ENCODE measurements at places on chromosomes 3 and 15.

DNA sequence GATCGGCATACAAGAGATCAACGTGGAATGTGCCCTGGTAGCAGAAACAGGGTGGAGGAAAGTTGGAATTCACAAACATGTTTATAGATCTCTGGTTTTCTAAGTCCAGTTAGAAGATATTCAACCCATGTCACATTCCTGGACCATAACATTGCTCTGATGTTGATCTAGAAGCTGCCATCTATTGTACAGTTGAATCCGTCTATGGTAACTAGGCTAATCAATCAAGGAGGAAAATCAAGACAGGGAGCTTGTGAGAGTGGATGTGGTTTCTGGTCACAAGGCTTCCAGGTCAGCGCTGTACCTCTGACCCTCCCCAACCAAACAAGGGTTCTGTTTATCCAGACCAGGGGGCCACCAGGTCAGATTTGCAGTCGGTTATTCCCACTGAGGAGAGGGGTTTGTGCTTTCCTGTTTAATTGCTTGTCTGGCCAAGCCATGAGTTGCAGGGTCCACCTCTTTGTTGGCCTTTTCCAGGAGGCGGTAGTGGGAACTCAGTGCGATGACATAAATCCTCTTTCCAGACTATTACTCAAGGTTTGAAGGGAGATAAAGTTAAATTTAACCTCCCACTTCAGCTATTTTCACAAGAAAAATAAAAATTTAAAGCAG is 130.3 kb downstream of the SLCO3A1 start:
- DNase-seq: no peak

DNA sequence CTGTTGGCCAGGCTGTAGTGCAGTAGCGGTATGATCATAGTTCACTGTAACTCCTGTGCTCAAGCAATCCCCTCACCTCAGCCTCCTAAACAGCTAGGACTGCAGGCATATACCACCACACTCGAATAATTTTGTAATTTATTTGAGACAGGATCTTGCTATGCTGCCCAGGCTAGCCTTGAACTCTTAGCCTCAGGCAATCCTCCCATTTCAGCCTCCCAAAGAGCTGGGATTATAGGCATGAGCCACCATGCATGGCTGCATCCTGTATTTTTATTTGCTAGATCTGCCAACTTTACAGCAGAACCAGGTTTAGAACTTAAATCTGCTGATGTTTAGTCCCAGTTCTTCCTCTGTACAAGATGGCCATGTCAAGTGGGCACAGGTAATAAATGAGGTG is 69.6 kb downstream of the ERC2 start:
- no peak for DNase-seq

DNA sequence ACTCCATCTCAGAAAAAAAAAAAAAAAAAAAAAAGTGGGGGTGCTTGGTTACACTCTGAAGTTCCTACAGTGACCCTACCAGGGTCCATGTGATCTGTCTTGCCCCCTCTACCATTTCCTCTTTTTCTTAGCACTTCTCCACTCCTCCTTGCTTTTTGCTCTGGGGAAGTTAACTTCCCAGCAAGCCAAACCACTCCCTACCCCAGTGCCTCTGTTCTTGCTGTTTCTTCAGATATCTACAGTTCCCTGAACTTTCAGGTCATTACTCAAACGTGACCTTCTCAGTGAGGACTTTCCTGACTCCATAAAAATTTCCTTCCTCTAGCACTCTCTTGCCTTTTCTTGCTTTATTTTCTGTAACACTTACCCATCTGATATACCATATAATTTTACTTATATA is 61.1 kb upstream of the GCNT3 start:
- DNase-seq: no peak

GRCh38 chr3:35965908-35966307 is 326.6 kb downstream of the ARPP21 start:
- no peak for DNase-seq

DNA sequence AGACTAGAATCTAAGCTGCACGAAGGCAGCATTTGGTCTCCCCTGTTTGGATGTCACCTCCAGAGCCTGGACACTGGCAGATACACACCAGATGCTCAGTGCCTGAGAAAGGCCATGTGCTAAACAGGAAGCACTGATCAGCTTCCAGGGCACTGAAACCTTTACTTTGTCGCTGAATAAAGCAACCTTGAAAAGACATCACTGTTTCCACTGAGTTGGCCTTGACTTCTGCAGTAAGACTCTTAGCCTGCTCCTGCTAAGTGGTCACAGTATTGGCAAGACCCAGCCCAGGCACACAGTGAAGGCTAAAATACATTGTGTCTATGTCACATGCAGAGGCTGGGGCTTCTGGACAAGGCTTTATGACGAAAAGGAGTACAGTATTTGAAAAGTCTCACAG is 104.3 kb upstream of the ICE2 start:
- DNase-seq: no peak

- no peak for DNase-seq
Measured at GRCh38 chr3:155859859-155860258, 5.6 kb upstream of the SLC33A1 start.

- no peak for DNase-seq
Measured at GRCh38 chr3:131998027-131998426, 36.8 kb downstream of the CPNE4 start.

GRCh38 chr3:19264424-19264823 is 116.1 kb downstream of the KCNH8 start:
- DNase-seq: no peak

DNA sequence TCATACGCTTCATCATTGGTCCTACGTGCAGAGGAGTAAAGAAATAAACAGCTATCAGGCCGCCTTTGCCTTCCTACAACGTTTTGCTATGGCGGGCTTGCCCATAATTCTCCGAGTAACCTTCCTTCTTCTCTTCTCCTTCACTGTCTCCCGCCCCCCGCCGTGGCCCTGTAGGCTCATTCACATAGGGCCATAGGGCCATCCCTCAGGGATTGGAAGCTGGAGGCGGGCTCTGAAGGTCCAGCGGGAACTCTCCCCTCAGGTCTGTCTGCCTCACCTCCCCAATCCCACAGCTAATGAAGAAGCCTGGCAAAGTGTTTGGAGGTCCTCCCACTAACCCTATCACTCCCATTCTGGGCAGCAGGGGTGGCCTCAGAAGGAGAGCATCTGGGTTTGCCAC is 43.6 kb downstream of the SEMA5B start:
- DNase-seq: no peak

DNA sequence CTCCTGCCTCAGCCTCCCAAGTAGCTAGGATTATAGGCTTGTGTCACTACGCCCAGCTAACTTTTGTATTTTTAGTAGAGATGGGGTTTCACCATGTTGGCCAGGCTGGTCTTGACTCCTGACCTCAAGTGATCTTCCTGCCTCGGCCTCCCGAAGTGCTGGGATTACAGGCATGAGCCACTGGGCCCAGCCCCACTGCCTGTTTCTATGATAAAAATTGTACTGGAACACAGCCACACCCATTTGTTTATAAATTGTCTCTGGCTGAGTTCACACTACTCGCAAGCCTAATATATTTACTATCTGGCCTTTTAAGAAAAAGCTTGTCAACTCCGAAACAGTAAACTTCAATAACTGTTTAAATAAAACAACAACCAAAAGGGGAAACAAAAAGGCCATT is 309.4 kb upstream of the WNT5A start:
- DNase-seq: no peak

DNA sequence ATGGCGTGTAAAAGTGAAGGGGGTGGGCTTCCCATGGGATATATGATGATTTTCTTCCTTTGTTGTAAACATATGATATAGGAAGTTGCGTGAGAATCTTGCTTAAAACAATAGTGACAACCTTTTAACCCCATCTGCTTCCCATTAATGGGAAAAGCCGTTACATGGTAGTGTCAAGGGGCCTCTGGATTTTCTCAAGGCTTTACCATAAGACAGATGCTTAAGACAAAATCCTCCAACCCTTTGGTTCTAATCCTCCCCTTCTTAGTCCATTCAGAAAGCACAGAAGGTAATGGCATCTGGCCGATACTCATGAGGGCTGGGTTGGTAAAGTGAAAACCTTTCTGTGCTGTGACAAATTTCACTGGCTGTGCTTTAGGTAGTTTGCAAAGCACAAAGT is 25.0 kb downstream of the DPH3 start:
- DNase-seq: no peak

GRCh38 chr15:95018888-95019545 is 787.7 kb downstream of the MCTP2 start:
- no peak for DNase-seq

DNA sequence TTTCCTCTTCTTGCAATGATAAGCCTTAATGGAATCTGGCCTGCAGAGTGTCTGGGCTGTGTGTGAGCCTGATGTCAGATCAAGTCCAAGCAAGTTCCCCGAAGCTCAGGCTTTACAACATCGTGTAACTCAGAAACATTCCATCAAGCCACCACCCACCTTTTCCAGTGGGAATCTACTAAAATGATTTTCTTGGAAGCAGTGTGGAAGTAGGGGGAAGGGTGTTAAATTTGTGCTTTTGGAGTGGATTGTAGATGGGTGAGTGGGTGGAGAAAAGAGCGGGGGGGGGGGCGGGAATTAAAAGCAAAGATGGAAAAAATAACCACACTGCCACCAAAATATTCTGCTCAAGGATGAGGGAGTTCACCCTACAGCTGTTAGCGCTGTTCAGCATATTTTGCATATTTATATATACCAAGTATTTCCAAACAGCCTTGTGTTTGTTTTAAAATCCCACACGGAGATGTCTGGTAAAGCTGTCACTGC is 53.6 kb downstream of the VGLL3 start:
- DNase-seq: no peak

DNA sequence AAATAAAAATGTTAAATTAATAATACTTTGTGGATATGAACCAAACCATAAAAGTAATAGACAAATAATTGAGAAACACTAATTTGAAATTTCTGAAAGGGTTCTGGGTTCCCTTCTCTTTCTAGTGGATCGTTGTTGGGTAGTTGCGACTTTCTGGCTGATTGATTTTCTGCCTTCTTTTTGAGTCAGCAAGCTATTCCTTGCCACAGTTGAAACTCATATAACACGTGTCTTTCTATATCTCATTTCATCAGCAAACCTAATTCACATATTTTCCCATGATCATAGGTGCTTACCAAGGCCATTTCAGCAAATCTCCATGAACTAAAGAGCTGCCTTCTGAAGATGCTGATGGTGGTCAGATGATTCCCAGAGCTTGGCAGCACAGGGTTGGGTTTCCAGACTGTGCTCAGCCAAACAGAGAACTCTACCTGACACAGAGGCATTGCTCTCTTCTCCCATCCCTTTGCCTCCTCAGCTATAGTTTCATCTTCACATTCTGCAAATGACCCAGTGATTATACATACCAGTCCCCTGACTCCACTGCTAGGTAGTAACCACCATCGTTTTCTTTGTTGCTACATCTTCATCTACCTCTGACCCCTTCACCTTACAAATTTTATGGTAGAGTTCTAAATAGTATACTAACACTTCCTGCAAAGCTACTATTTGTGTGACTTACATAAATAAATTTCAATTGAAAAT is 383.9 kb upstream of the DPH6 start:
- no peak for DNase-seq

DNA sequence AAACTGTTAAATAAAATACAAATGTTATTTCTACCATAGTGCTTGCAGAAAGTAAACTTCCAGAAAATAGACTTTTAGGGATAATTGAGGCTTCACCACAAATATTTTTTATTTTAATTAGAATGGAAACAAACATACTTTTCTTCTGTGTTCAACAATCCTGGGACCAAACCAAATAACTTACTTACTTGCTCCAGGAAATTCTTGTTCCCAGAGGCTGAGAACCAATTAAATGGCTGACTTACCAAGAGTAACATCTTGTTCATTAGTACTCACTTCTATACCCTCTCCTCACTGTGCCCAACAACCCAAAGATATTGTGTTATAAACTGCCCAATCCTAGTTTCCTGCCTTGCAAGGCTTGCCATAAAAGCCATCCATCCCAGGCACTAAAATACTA is 172.2 kb upstream of the PFN2 start:
- no peak for DNase-seq

- DNase-seq: no peak
Measured at GRCh38 chr15:69843276-69843899, 254.3 kb downstream of the TLE3 start.

GRCh38 chr3:49004352-49005302 is 2.6 kb upstream of the WDR6 start:
- DNase-seq: no peak

DNA sequence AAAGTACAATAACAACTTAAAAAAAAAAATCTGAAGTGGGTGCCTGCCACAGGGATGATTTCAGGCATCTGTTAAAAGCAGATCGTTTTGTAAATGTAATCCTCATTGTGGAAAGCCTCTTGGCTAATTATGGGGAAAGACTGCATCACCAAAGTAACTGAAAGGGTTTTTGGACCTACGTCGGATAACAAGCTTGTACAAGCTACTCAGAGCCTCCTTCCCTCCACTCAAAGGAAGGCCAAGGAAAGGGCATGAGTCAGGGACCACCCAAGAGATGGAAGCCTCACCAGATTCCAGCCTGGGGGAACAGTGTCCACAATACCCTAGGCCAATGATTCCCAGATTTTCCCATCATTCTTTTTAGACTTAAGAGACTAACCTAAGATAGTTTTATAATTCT is 84.3 kb downstream of the ATP1B3 start:
- DNase-seq: no peak

DNA sequence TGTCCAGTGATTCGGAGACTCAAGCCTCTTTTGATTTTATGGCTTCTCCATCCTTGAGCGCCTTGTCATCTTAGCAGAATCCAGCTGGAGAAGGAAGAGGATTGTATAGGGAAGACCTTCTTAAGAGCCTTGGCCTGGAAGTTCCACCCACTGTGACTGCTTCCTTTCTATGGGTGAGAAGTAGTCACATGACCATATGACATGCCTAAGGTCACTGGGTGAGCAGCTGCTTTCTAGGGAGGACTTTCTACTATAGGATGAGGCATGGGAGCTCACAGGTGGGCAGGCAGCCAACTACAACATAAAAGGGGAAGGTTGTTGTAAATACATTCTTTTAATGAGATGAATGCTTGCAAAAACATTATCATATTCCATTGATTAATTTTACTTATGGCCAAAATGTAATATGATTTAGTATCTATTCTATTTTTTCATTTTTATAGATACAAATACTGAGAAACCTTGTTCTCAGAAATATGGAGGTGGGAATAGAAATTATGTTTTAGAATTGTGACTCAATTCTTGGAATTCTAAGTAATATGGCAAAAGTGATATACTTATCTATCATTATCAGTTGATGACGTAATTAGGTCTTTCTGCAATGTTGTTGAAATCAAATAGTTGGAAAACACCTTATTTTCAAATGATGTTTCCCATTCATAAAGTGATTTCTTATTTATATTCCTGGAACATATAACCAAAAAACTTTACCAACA is 53.6 kb upstream of the MINAR1 start:
- no peak for DNase-seq

DNA sequence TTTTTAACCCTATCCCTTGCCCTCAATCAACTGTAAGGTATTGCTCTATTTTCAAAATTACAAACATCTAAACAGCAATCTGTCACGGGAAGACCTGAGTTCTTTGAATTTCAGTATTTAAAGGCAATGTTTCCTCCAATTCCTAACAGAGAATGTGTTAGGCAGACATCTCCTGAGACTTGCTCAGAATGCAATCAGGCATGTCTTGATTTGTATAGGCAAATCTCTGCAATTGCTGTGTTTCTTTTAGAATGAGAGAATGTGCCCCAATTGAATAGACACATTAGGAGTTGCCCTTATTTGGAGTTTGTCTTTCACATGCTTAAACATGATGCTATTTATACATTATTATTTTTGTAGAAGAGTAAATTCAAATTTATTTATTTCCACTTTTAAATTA is 205.6 kb downstream of the CADM2 start:
- no peak for DNase-seq
